ENCODE measurements at places on chromosomes 13 and 19.

- DNase-seq = no peak
Measured at GRCh38 chr19:29618871-29619270, 12.8 kb downstream of the POP4 start.

- DNase-seq = no peak
Measured at GRCh38 chr13:97030705-97031452, 36.6 kb upstream of the OXGR1 start.

GRCh38 chr13:86633346-86633745 is 834.1 kb upstream of the SLITRK6 start:
- DNase-seq = no peak

DNA sequence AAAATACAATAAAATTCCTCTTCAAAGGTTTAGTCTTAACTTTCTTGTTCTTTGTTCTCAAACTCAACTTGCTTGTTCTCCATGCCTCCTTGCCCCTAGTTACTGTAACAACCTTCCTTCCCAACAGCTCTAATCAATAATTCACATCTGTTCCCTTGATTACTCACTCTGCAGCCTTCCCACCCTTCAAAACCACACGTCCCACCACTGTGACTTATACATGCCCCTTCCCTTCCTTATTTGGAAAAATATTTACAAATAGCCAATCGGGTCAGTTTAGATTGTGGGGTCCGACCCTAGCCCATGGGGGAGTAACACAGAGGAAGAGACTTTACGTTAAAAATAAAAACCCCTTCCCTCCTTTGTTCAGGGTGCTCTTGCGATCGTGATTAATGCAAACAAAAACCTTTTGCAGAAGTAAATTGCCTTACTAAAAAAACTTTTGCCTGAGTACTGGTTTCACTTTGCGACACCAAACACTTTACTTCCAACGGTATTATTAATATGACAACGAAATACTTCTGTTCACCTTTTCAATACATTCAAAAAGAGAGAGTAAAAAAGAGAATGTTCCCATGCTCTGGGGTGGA is 512 bp upstream of the ZNF93 start:
- no peak for DNase-seq

GRCh38 chr19:39157275-39157996 is 31.9 kb downstream of the PAK4 start:
- DNase-seq = no peak

DNA sequence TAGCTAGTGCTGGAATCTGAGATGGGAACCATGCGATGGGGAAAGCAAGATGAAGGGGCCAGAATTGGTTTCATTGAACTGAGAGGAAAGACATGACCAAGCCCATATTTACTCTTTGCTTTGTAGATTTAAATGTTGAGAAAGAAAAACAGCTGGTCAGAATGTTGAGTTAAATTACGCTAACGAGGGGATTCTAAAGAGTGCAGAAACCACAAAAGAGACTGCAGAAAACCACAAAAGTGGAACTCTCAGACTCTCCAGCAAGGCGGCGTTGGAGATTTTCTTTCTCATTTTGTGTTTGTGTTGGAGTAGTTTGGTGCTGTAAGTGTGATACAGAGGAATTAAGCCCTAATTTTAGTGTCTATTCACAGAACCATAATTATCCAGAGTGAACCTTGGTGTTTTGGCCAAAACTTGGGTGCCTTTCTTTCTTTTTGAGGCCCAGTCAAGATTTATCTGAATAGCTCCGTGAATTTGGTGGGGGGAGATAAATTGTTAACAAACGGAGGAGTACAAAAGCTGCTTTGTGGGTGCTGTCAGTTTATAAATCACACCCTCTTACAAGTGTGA is 26.3 kb downstream of the SAE1 start:
- no peak for DNase-seq

- DNase-seq = no peak
Measured at GRCh38 chr19:36773223-36773579, 594 bp upstream of the ZNF850 start.

DNA sequence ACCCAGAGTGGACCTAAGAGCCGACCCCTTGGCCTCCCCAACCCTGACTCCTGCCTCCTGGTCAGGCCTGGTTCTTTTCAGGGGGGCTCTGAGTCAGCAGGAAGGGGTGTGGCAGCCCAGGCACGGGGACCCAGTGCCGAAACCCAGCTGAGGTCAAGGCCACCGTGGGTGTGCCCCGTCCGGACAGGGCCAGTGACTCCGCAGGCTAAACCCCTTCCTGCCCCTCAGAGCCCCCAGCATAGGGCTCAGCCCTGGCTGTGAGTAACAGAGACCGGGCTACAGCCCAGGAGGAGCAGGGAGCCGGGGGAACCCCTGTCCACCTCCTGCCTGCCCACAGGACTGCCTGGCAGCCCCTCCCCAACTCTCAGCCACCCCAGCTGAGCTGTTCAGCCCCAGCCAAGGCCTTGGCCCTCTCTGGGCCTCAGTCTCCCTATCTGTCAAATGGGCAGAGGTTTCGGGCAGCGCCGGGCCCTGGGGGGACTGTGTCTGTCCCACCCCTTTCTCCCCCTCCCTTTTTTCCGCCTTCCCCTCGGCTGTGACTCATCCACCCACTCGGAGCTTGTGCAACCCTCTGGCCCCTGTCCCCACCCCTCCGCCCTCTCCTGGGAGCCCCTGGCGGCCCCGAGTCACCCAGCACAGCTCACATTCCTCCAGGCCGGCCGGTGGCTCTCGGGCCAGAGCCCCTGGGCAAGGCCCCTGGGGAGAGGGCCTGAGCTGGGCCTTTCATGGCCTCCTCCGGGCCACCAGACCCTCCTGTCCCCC is 8.6 kb downstream of the ZBTB7A start:
- peak; percentile 64 for DNase-seq

DNA sequence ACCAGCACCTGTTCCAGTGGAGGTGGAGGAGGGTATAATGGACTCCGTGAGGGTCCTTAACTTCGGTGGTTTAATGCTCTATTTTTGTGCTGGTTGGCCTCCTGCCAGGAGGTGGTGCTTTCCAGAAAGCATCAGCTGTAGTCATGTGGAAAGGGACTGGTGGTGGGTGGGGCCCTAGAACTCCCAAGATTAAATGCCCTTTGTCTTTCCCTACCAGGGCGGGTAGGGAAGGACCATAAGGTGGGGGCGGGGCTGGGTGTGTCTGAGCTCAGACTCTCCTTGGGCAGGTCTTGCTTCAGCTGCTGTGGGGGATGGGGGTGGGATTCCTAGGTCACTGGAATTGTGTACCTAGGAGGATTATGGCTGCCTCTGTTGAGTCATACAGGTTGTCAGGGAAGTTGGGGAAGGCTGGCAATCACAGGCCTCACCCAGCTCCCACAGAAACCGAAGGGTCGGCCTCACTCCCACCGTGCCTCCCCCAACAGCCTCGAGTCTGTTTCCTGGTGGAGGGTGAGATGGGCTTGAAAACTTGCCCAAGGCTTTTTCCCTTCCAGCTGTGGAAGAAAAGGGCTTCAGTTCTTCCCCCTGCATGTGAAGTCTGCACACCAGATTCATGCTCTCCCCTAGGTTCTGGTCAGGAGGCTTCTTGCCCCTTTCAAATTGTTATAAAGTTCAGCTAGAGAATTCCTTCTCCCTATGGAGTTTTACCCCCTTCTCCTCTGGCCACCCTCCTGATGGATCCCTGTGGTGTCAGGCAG is 60.3 kb upstream of the CLDN10 start:
- DNase-seq = no peak

GRCh38 chr19:1169411-1169791 is 4.7 kb downstream of the SBNO2 start:
- no peak for DNase-seq

GRCh38 chr13:82248762-82249161 is 1633.5 kb downstream of the SLITRK1 start:
- DNase-seq = no peak

DNA sequence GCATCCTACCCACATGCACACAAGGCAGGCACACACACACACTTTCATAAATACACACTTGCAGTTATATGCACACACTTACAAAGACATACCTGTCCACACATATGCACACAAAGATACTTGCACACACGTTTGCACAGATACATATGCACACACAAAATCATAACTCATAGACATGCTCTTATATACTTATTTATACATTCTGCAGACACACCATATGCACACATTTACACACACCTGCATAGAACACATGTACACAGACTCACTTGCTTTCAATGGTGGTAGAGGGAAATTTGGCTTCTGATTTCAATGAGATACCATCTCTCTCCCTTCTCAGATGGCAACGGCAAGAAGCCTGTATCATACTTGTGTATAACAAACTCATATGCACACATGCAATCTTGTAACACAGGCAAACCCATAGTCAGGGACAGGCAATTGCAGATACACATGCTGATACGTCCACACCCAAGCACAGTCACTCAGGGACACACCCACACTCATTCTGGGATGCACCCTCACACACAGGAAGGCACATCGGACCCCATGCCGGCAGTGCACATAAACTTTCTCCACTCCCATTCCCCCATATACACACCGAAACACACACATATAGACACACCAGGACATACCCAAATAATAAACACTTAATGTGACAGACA is 24.7 kb downstream of the OLFM2 start:
- no peak for DNase-seq

- no peak for DNase-seq
Measured at GRCh38 chr13:72204291-72204690, 337.3 kb upstream of the DACH1 start.

- no peak for DNase-seq
Measured at GRCh38 chr13:113548778-113549621, 35.6 kb upstream of the TFDP1 start.

DNA sequence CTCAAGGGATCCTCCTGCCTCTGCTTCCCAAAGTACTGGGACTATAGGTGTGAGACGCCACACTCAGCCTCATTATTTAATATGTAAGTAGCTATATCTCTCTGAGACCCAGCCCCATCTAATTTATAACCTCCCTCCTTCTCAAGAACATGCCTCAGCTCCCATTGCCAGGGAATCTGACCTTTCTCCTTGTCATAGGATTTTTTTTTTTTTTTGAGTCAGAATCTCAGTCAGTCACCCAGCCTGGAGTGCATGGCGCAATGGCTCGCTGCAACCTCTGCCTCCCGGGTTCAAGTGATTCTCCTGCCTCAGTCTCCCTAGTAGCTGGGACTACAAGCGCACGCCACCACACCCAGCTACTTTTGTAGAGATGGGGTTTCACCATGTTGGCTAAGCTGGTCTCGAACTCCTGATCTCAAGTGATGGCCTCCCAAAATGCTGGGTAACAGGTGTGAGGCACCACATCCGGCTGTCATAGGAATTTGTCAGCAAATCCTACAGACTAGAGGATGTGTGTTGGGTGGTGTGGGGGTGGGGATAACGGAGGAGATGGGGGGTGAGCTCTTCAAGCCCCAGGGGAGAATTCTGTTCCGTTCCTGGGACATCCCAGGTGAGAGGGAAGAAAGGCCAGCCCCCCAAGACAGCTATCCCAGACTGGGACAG is 5.1 kb upstream of the EPS8L1 start:
- no peak for DNase-seq

DNA sequence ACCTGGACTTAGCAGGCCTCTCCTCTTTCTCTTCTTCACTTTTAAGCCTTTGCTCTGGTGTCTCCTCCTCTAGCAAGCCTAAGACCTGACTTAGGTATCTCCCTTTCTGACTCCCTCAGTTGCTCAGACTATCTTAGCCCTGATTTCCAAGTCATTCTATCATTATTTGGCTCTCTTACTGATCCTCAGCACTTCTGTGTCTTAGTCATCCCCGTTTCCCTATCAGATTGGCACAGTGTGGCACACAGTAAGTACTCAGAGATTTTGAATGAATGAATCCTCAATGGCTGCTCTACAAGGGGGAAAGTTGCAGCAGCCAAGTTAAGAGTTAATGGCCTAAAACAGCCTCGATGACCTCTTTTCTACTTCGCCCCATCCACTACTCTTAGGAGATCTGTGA is 8.2 kb downstream of the KCTD12 start:
- DNase-seq = no peak

Data from activated CD4-positive, alpha-beta T cell treated with anti-CD3 and anti-CD28 coated beads for 4 hours (primary cell).